Left forelimb (tissue), 1 donor: ENCODE measurements at places on chromosomes 2 and 18.

- no peak for DNase-seq
These were observed 72.6 kb downstream of the LRRC30 start for GRCh38 chr18:7303316-7304060.

GRCh38 chr2:71546275-71546638, 92.9 kb downstream of the DYSF start:
- no peak for DNase-seq

- DNase-seq = no peak
These were observed 8.1 kb upstream of the ATG16L1 start for GRCh38 chr2:233243348-233243747.

DNA sequence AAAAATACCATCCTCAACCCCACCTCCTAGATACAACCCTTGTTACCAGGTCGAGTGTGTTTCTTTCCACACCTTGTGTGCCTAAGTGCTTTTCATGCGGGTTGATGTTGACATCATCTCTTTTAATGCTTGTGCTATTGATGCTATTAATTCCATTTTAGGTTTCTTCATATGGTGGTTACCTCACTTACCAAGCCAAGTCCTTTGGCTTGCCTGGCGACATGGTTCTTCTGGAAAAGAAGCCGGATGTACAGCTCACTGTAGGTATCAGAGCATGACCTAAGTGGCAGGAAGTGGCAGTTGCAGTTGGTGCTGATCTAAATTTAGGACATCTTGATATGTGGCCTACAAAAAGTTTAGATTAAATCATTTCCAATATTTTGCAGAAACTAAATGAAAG, 149.9 kb upstream of the TTC39C start:
- DNase-seq = no peak

DNA sequence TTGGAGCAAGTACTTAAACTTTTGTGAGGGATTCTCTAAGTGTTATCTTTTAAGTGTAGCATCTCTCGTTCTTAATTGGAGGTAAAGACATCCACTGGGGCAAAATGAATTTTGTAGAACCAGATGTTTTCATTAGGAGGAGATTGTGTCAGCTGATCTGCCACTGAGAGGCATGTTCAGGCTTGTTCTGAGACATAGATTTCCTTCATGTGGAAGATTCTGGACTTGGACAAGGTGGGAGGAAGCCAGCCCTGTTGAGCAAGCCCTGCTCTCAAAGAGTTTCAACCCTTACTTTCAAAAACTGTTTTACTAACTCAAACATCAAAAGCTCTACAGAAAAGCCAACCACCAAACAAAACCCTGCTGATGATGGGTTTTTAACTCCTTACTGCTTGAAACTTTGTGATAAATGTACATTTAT, 6.5 kb downstream of the MAP4K4 start:
- no peak for DNase-seq

DNA sequence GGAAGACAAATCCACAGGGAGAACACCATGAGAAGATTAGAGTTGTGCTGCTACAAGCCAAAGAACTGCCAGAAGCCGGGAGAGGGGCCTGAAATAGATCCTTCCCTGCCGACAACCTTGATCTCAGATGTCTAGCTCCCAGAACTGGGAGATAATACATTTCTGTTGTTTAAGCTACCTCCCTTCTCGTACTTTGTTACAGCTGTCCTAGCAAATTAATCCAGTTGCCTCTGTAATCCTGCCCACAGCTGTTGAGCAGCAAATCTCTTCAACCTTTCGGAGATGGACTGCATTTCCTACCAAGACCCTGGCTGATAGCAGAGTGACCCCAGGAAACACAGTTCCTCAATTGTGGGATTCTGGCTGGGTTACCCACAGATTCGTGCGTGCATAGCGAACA, 2.6 kb upstream of the TBC1D8 start:
- no peak for DNase-seq

GRCh38 chr2:137525641-137526190, 438.6 kb upstream of the HNMT start:
- DNase-seq = no peak

GRCh38 chr2:194205568-194206227, 1451.3 kb upstream of the SLC39A10 start:
- DNase-seq = no peak

GRCh38 chr2:69013840-69014821, 1.2 kb downstream of the ANTXR1 start:
- DNase-seq = peak; percentile 72

DNA sequence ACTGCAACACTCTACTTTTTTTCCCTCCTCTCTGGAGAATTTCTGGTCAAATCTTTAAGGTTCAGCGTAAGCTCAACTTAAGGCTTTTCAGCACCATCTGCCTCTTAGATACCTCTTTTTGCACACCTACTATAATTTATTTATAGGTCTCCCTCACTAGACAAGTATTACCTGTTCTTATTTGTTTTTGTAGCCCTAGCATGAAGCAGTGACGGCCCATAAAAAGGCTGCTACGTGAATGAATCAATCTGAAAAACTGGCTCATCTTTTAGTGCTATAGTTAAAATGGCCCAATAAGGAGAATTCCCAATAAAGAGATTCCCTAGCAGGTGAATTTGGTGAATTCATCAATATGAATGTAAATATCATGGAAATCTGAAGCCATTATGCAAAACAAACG, 6.5 kb downstream of the RNF149 start:
- no peak for DNase-seq

GRCh38 chr18:68679528-68679927, 35.4 kb downstream of the TMX3 start:
- DNase-seq = no peak

- DNase-seq = no peak
These were observed 287.3 kb downstream of the AGPS start for GRCh38 chr2:177679611-177680605.

DNA sequence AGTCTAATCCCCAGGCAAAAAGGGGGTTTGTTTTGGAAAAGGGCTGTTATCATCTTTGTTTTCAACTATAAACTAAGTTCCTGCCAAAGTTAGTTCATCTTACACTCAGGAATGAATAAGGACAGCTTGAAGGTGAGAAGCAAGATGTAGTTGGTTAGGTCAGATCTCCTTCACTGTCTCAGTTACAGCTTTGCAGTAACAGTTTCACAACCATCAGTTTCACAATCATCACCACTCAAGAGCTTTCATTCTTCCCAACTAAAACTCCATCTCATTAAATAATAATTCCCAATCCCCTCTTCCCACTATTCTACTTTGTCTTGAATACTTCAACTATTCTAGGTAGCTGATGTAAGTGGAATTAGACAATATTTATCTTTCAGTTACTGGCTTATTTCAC, 200.9 kb downstream of the NYAP2 start:
- no peak for DNase-seq

- DNase-seq = no peak
These were observed 919 bp downstream of the SF3B1 start for GRCh38 chr2:197433780-197434438.

DNA sequence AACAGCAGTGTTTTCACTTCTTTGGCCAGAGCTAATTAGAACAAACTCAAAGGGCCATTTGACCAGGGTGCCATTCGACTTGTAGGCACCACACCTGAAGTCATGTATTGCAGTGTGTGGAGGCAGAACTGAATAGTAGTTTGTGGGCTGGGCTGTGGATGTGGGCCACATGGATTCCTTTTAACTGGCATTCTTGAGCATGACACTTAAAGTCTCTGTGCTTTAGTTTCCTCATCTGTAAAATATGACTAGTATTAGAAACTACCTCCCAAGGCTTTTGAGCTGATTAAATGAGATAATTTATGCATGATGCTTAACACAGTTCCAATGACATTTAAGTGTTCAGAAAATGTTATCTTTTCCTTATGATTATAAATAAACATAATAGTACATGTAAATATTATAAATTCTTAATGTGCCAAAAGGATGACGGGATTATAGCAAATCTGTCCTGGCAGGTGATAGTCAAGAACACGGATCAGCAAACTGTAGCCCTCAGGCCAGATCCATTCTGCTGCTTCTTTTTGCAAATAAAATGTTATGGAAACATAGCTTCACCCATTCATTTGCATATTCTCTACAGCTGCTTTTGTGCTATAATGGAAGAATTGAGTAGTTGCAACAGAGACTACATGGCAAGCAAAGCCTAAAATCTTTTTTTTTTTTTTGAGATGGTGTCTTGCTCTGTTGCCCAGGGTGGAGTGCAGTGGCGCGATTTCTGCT, 36.3 kb upstream of the CCDC68 start:
- no peak for DNase-seq

DNA sequence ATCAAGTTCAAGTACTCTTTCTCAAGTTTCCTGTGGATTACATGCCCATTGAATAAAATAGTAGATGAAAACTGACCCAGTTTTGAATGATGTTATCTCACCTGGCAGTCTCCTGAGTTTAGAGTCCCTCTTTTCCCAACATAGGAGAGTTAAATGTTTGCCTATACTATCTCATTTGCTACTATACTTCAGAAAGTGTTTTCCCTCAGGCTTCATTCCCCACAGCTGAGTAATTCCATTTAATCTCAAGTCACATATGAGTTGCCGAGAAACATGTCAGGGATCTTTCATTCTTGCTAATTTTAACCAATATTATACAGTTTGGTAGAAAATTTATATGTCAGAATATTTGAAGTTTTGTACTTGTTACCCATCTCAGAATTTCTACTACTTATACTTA, 150.4 kb upstream of the CDH19 start:
- no peak for DNase-seq

GRCh38 chr2:237551071-237551574, 15.3 kb upstream of the PRLH start:
- no peak for DNase-seq

GRCh38 chr2:231781798-231782726, 980 bp upstream of the PDE6D start:
- no peak for DNase-seq

DNA sequence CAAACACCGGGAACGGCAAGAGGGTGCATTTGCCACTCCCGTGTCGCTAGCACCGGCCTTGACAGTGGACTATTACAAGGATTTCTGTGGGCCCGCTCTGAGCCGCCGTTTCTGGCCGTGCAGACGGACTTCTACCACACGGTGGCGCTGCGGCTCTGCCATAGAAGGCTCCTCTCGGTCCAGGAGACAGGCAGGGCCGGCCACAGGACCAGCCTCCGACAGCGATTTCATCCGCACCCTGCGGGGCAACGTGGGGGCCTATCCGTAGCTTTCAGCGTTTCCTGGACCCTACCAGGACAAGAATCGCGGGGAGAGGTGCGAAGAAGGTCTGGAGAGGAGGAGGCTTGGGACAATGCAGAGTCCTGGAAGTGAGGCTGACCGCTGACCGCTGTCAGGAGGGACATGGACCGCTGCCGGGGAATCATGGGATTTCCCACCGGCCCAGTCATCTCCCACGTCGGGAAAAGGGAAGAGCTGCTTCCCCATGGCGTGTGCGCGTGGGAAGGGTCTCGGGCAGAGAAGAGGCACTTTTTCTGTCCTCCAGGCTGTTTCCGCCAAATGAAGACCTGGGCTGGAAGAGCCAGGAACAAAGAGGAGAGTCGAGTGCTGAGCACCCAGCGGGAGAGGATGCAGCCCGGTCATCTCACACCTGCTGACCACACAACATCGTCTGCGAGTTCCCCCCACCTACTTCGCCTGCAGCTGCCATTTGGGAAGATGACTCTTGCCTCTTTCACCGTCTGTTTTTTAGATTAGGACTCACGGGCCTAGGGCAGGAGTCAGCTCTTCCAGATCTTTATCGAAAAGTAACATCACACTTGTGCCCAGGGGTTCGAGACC, 35.5 kb upstream of the HAAO start:
- DNase-seq = peak; percentile 93

GRCh38 chr2:212299943-212300342, 238.7 kb downstream of the ERBB4 start:
- DNase-seq = no peak

DNA sequence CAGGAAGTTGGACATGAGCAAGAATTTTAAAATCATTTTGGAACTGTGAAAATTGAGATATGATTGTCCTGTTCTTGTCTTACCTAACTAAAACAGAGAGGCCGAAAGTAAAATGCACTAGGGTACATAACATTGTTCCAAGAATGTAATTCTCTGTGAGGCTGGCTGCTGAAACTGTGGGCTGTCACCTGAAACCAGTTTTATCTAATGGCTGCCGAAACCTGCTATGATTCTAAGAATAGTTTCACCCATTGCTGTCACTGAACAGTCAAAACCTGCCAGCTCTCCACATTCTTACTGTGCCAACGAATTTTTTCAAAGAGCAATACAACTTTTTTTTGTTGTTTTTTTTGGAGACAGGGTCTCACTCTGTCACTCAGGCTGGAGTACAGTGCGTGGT, 119.3 kb upstream of the ZSWIM2 start:
- DNase-seq = no peak

GRCh38 chr2:138475277-138475776, 26.2 kb upstream of the SPOPL start:
- DNase-seq = no peak

DNA sequence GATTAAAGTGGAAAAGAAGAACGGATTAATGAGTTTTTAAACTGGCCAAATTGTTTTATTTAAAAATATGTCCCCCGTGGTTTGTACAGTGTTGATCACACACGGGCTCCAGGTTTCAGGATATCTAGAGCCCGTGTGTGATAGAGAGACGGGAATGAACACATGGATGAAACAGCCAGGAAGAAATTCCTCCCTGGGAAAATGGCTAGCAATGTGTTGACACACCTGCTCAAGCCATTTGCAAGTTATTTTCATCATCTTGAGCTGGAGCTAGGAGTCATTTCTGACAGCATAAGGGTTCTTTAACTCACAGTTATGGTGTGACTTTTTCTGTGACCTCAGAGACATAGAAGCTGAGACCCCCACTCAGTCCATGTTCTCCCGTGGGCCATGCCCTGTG, 81.6 kb downstream of the LRRFIP1 start:
- no peak for DNase-seq

- no peak for DNase-seq
These were observed 694.5 kb downstream of the TDRD15 start for GRCh38 chr2:21818212-21818795.

GRCh38 chr2:48209214-48209885, 303.1 kb upstream of the FBXO11 start:
- no peak for DNase-seq

DNA sequence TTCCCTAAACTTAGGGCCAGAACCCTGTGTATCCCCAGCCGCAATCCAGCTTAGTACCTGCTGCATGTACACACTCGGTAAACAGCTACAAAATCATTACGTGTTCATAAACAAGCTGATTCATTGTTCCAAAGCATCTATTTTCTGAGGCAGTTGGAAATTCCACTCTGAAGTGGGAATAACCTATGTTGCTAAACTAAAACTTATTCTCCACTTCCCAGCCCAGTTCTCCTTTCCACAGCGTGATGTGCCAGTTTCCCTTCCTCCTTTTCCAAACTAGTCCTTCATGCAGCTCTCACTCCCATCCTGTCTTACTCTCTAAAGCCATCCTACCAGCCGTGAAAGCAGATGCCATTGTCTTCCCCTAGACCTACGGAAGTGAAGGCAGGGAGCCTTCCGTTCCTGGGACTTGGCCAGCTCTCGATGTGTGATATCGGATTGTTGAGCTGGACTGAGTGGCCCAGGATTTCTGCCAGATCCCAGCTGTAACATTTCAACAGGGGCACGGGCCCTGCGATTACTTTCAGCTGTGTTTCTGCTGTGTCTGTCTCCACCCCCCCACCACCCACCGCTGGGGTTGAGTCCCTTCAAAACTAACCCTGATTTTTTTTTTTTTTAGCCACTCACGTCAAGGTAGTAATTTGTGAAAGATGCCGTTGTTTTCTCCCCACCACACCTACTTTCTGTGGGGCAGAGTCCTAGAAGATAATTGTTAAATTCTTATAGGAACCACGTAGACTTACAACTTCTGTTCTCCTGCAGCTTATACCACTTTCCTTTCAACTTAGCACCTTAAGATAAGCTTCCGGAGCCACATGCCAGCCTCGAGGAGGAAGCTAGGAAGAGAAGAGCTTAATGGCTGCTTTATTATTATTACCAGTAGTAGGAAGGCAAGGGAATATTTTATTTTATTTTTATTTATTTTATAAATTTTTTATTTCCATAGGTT, 100.9 kb downstream of the CRIM1 start:
- no peak for DNase-seq
